ENCODE measurements at places on chromosomes 2 and 18. TPM values are rescaled to one million over a fixed set of nuclear protein-coding genes. Genes with fewer than 3 reads are reported as not detected.

HES6 gene
- 36.3 TPM for total RNA-seq

- no peak overlapping the region for H3K27ac ChIP-seq
- peaks cover 6% of the 10 kb centered on the region for H3K4me1 ChIP-seq
- no peak overlapping the region for H3K4me3 ChIP-seq
- H3K36me3 ChIP-seq = no peaks in the 10 kb centered on the region
- DNase-seq = no peak
- H3K27me3 ChIP-seq = no peaks in the 10 kb centered on the region
These were observed 85.5 kb upstream of the ITPRID2 start for GRCh38 chr2:181806039-181806392.

DNA sequence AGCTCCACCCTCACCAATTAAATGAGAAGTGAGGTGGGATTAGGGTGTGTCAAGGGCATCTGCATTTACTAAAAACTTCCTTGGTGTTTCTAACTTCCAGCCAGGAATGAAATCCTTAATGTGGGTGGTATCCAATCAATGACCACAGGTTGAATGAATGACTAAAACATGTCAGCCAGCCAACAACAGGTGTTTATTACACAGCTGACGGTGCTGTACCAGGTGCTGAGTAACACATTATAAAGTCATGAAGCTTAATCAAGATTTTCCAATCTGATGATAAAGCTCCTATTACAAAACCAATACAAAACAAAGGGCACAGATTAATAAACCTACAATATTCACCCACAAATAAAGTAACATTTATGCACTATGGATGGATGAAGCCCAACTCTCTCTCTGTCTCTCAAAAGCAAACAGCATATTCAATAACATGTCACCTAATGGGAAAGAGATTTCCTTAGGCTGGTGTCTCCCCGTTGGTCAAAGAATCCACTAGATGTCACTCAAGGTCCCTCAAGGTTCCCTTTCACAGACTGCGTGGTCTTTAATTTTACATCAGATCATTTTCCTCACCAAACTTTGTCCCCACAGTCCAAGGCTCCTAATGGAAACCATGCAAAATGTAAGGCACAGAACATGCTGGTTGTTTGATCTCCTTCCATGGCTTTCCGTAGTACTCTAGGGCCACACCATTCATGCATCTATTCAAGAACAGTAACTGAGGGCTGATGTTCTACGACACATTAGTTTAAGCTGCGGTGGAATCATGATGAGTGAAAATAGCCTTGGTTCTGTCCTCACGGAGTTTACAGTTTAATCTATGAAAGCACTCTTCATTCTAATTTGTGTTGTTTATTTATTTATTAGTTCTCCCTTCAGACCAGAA lies 6.4 kb upstream of the PTPN4 start:
- H3K36me3 ChIP-seq = no peaks in the 10 kb centered on the region
- H3K4me1 ChIP-seq = peaks cover 3% of the 10 kb centered on the region
- H3K4me3 ChIP-seq = no peak overlapping the region
- H3K27me3 ChIP-seq = no peaks in the 10 kb centered on the region

DNA sequence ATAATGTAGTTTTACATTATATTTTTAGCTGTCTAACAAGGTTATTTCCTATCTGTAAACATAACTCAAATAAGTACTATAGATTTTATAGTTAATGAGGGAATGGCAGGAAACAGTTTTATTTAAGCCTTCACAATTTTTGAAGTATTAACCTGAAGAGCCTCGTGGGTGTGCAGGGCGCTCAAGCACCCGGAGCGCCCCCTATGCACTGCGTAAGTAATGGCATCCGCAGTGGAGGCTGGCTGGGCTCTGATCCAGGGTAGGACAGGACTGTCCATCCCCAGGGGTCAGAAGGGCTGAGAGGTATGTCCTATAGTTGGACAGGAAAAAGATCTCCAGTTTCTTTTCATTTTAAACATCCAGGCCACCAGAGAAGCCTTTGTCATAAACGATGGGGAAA lies 8.2 kb upstream of the GBX2 start:
- no peak overlapping the region for H3K27ac ChIP-seq
- DNase-seq = peak; percentile 58
- peaks cover 2% of the 10 kb centered on the region for H3K36me3 ChIP-seq
- H3K27me3 ChIP-seq = peaks cover 83% of the 10 kb centered on the region
- no peak overlapping the region for H3K4me3 ChIP-seq

DNA sequence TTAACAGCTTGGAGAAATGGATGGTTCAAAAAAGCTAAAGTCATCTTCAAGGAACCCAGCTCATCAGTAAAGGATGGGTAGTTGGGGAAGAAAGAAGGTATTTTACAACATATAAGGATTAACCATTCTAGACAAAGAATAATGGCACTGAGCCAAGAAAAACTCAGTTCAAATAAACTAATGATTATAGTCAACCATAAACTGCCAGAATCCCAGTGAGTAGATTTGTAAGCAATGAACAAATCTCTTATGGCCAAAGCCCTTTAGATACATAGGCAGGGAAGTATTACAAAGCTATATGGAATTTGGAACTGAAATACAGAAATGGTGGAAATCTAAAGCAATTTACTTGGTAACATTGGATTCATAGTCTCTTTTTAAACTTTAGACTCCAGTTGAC lies 92.4 kb upstream of the ZFP36L2 start:
- no peak for DNase-seq
- no peaks in the 10 kb centered on the region for H3K4me1 ChIP-seq
- no peaks in the 10 kb centered on the region for H3K36me3 ChIP-seq
- H3K27ac ChIP-seq = no peak overlapping the region
- no peaks in the 10 kb centered on the region for H3K27me3 ChIP-seq
- H3K4me3 ChIP-seq = no peak overlapping the region

DNA sequence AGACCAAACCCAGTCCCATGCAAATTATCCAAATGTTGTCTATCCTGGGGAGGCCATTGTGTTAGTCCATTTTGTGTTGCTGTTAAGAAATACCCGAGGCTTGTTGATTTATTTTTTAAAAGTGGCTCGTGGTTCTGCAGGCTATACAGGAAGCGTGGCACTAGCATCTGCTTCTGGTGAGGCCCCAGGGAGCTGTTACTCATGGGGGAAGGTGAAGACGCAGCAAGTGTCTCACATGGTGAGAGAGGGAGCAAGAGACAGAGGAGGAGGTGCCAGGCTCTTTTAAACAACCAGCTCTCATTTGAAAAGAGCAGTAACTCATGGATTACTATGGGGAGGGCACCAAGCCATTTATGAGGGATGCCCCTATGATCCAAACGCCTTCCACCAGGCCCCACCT lies 80.3 kb upstream of the ARL4C start:
- H3K27ac ChIP-seq = no peak overlapping the region
- no peaks in the 10 kb centered on the region for H3K36me3 ChIP-seq
- peaks cover 10% of the 10 kb centered on the region for H3K4me1 ChIP-seq
- H3K4me3 ChIP-seq = no peak overlapping the region
- DNase-seq = no peak
- H3K27me3 ChIP-seq = no peaks in the 10 kb centered on the region

- no peak overlapping the region for H3K27ac ChIP-seq
- H3K27me3 ChIP-seq = no peaks in the 10 kb centered on the region
- no peak for DNase-seq
- H3K36me3 ChIP-seq = no peaks in the 10 kb centered on the region
These were observed 77.7 kb downstream of the MAP2 start for GRCh38 chr2:209501579-209501978.

GRCh38 chr2:622357-622756 lies 54.8 kb downstream of the TMEM18 start:
- H3K27ac ChIP-seq = no peak overlapping the region
- H3K27me3 ChIP-seq = no peaks in the 10 kb centered on the region
- peaks cover 3% of the 10 kb centered on the region for H3K4me1 ChIP-seq

DNA sequence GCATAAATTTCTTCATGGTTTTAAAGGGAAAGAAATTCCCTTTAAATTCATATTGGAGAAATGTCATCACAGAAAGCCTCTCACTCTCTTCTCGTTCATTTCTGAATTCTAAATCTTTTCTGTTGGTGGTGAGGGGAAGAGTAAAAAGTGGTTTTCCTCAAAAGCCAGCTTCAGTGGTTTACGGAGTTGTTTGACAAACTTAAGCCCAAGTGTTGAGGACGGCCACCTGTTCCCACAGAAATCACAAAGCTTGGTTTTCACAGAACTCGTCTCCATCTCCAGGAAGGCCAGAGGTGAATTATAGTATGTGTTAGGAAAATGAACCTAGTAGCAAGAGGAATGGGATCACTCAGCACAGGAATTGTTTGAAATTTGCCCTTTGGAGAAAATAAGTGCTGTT lies 316.2 kb downstream of the PDE11A start:
- H3K36me3 ChIP-seq = no peaks in the 10 kb centered on the region
- DNase-seq = no peak
- no peak overlapping the region for H3K27ac ChIP-seq
- no peak overlapping the region for H3K4me3 ChIP-seq

- DNase-seq = no peak
- H3K4me3 ChIP-seq = peak overlapping the region; percentile 85
- peaks cover 22% of the 10 kb centered on the region for H3K36me3 ChIP-seq
- H3K4me1 ChIP-seq = peaks cover 53% of the 10 kb centered on the region
- peak overlapping the region; percentile 92 for H3K27ac ChIP-seq
These were observed 1.7 kb upstream of the ZNF532 start for GRCh38 chr18:58862851-58863538.

WNT10A gene
- not detected for total RNA-seq

DNA sequence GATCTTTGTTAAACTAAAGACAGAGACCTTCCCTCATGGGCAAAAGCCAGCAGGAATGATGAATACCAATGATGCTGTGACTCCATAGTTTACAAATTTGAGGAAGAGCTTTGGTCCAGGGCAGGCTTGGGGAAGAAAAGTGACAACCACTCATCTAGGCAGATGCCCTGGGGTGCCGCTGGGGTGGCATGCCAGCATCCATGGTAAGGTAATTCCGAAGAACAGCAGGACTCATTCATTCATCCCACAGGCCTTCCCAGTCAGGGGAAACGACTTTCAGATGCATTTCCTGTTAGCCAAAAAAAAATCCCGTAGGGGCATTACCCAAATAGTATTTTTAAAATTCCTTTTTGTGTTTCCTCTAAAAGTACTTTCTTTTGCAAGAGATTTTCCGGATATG lies 180.7 kb upstream of the SERPINE2 start:
- peaks cover 9% of the 10 kb centered on the region for H3K4me1 ChIP-seq
- no peaks in the 10 kb centered on the region for H3K36me3 ChIP-seq
- H3K4me3 ChIP-seq = no peak overlapping the region
- no peaks in the 10 kb centered on the region for H3K27me3 ChIP-seq
- H3K27ac ChIP-seq = no peak overlapping the region
- DNase-seq = no peak

GRCh38 chr2:177970670-177971454 lies 101.7 kb downstream of the PDE11A start:
- H3K4me1 ChIP-seq = no peaks in the 10 kb centered on the region
- H3K27ac ChIP-seq = no peak overlapping the region
- DNase-seq = no peak
- H3K4me3 ChIP-seq = no peak overlapping the region
- no peaks in the 10 kb centered on the region for H3K27me3 ChIP-seq

DNA sequence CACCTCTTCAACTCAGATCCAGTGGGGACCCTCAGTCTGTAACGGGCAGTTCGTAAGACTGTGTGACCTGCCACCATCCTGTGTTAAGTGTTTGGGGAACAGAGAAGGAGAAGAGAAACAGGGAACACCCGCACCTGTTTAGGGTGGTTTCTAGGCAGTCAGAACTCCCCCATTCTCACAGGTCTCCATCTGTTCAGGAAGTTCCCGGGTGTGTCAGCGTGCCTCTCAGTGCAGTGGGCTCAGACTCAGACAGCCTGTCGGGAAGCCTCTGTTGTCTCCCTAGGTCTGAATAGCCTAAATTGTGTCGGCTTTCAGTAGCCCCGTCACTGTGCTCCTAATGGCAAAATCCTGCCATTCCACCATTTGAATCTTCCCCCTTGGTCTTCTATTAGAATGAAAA lies 256.6 kb downstream of the LOXHD1 start:
- no peak overlapping the region for H3K27ac ChIP-seq
- no peaks in the 10 kb centered on the region for H3K4me1 ChIP-seq
- no peak for DNase-seq
- H3K4me3 ChIP-seq = no peak overlapping the region
- H3K36me3 ChIP-seq = no peaks in the 10 kb centered on the region

HOXD3 gene
- not detected for total RNA-seq

- H3K27ac ChIP-seq = no peak overlapping the region
- no peak for DNase-seq
- H3K4me1 ChIP-seq = peaks cover 8% of the 10 kb centered on the region
- H3K36me3 ChIP-seq = no peaks in the 10 kb centered on the region
- H3K27me3 ChIP-seq = peaks cover 16% of the 10 kb centered on the region
These were observed 3.7 kb upstream of the SPR start for GRCh38 chr2:72883356-72883962.

SLC19A3 gene
- 5.9 TPM for total RNA-seq

GRCh38 chr2:209496586-209496982 lies 72.7 kb downstream of the MAP2 start:
- H3K36me3 ChIP-seq = no peaks in the 10 kb centered on the region
- no peaks in the 10 kb centered on the region for H3K4me1 ChIP-seq
- no peak for DNase-seq

SCG2 gene
- total RNA-seq = 0.77 TPM

All from H1 (cell line).